ENCODE measurements at places on chromosomes 3 and 15. TPM values are rescaled to one million over a fixed set of nuclear protein-coding genes. Genes with fewer than 3 reads are reported as not detected.
A peak's percentile ranks its signal among the peaks of the same experiment; 100 is the strongest.

KLF15 gene
- 7.2 TPM for total RNA-seq

DNA sequence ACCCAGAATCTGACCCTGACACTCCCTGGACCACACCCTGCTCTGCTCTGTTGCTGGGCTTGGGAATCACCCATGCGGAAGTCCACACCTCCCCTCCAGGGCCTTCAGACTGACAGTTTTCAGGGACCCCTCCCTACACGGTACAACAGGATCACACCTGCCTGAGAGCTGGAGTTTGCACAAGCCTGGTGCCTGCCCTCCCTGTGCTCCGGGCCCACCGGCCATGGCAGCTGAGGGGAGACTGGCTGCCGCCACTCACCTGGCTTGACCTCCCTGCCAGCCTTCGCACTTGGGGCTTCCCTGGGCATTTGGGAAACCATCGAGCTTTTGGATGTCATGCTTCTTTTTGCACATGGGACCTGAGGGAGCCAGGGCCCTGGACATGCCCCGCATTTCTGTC lies 95.9 kb upstream of the ANKRD34C start:
- DNase-seq: no peak

- no peak for DNase-seq
Measured at GRCh38 chr15:34336231-34336990, 1.2 kb downstream of the SLC12A6 start.

- no peak for DNase-seq
Measured at GRCh38 chr3:8610951-8611350, 33.6 kb downstream of the SSUH2 start.

DNA sequence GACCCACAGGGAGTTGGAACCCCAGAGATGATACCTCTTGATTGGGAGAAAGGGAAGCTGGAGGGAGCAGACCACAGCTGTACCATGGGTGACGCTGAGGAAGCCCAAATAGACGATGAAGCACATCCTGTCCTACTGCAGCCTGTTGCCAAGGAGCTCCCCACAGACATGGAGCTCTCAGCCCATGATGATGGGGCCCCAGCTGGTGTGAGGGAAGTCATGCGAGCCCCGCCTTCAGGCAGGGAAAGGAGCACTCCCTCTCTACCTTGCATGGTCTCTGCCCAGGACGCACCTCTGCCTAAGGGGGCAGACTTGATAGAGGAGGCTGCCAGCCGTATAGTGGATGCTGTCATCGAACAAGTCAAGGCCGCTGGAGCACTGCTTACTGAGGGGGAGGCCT lies 201.1 kb downstream of the AKAP13 start:
- no peak for DNase-seq

DNA sequence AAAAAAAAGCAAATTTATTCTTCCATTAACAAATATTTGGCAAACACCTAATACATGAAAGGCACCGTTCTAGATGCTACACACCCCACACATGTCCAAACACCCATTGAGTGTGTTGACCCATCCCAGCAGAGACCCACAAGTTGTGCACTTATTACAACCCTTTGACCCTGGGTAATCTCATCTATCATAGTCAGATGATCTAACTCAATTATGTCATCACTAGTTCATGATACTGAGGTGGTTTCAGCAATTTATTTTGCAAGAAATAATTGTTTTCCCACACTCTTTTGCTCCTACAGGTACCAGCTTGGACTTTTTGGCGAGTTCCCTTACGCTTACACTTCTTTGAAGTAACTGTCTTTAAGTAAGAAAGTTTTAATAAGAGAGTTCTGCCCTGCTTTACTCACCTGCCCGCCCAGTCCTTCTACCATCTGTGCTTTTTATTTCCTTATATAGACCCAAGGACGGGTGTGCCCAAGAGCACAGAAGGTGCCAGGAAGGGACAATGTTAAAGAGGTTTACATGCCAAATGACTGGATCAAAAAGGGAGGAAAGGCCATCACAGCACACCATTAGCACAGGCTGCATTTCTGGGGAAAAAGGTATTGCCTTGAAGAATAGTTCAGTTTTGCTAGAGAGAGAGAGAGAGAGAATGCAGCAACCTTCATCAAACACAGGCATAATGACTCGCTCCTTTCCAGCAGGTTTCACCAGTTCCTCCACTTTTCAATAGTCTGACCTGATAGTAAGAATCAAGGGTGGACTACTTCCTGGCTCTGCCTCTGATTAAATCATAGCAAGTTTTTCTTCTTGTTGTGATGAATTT lies 54.5 kb upstream of the ATP11B start:
- DNase-seq: no peak

DNA sequence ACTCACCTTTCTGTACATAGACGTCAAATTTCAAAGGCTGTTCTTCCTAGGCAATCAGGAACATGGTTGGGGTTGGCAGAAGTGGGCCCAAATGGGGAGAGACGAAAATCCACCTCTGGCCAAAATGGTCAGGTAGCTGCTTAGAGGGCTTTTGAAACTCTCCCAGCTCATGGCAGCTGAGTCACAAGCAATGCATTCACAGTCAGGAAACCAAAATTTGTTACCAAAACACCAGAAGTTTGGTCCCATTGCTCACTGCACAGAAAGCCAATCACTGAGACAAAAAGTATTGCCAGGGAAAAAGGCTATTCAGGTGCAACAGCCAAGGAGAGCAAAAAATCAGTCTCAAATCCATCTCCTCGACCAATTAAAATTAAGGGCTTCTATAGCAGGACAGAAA lies 539.6 kb upstream of the CCDC54 start:
- no peak for DNase-seq

GRCh38 chr3:99484871-99485270 lies 153.5 kb upstream of the COL8A1 start:
- DNase-seq: peak; percentile 49

- DNase-seq: no peak
Measured at GRCh38 chr15:57495041-57495440, 96.7 kb upstream of the MYZAP start.

DNA sequence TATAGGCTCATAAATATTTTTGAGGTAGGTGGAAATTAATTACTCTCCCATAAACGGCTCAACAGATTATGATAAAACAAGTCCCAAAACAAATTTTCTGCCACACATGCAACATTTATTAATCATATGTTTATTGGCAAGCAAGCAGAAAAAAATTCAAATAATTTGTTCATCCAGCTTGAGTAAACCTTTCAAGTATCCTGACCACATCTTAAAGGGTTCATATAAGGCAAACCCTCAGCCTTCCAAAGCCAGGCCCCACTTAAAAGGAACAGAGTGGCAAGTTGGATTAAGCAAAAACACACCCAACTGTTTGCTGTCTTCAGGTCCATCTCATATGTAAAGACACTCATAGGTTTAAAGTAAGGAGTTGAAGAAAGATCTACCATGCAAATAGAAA lies 1042.3 kb downstream of the DIPK2A start:
- no peak for DNase-seq

DNA sequence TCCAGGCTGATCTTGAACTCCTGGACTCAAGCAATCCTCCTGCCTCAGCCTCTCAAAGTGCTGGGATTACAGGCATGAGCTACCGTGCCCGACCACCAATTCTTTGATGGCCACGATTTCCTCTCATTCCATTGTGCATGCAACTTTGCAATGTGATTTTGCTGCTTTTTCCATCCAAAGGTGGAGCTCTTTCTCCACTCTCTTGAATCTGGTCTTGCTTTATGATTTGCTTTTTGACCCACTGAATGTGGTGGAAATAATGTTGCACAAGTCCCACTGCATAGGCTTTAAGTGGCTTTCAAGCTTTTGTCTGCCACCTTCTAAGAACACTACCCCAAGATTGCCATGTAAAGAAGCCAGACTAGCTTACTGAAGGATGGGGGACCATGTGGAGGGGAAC lies 10.6 kb downstream of the RPS27L start:
- DNase-seq: no peak

ENTPD3 gene
- total RNA-seq: not detected

GRCh38 chr15:94110476-94111130 lies 120.8 kb upstream of the MCTP2 start:
- DNase-seq: no peak

TMEM40 gene
- total RNA-seq: not detected

BOC gene
- 35.2 TPM for total RNA-seq

GRCh38 chr3:138898301-138898700 lies 48.6 kb downstream of the FOXL2 start:
- DNase-seq: no peak

SPINK8 gene
- not detected for total RNA-seq

MESP2 gene
- not detected for total RNA-seq

MST1R gene
- 0.32 TPM for total RNA-seq

GRCh38 chr3:197524128-197524527 lies 31.6 kb downstream of the BDH1 start:
- DNase-seq: no peak

All from neural progenitor cell (in vitro differentiated cells).